ENCODE measurements at places on chromosomes 11 and 22. TPM values are rescaled to one million over a fixed set of nuclear protein-coding genes. Genes with fewer than 3 reads are reported as not detected.

GRCh38 chr22:49769691-49770546, 57.8 kb downstream of the BRD1 start:
- DNase-seq: no peak
- no peaks in the 10 kb centered on the region for H3K4me1 ChIP-seq
- H3K27me3 ChIP-seq: no peaks in the 10 kb centered on the region
- H3K36me3 ChIP-seq: peaks cover 16% of the 10 kb centered on the region
- no peak overlapping the region for H3K27ac ChIP-seq

DNA sequence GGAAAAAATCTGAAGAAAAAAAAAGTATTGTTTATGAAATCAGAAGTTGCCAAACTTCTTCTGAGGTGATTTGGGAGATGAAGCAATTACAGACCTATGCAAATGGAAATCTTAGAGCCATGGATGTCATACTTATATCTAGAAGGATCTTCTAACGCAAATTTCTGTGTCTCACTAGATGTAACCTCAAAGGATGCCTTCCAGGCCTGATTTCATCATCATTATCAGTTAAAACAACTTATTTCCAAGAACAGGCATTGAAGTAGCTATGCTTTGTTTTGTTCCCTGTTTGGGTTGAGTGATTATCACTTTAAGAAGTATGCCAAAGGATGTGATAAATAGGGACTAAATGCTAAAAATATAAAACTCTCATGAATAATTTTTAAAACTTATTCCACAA, 43.9 kb upstream of the ANGPTL5 start:
- no peaks in the 10 kb centered on the region for H3K36me3 ChIP-seq
- no peak overlapping the region for H3K4me3 ChIP-seq
- no peak overlapping the region for H3K27ac ChIP-seq
- no peaks in the 10 kb centered on the region for H3K4me1 ChIP-seq

GRCh38 chr11:126136507-126136906, 73.8 kb upstream of the CDON start:
- no peaks in the 10 kb centered on the region for H3K27me3 ChIP-seq
- peak; percentile 95 for DNase-seq
- H3K4me1 ChIP-seq: peaks cover 51% of the 10 kb centered on the region
- H3K36me3 ChIP-seq: no peaks in the 10 kb centered on the region

BLID gene
- 4.1 TPM for total RNA-seq
